ENCODE measurements at places on chromosomes 16 and 17. TPM values are rescaled to one million over a fixed set of nuclear protein-coding genes. Genes with fewer than 3 reads are reported as not detected.
A peak's percentile ranks its signal among the peaks of the same experiment; 100 is the strongest.

- no peak for DNase-seq
Observed at GRCh38 chr17:1229349-1229899, 40.8 kb upstream of the BHLHA9 start.

- DNase-seq = no peak
Observed at GRCh38 chr17:4327606-4328005, 38.9 kb downstream of the UBE2G1 start.

- DNase-seq = no peak
Observed at GRCh38 chr17:50372222-50372757, 694 bp downstream of the MRPL27 start.

GRCh38 chr16:12197812-12198211 is 221.3 kb downstream of the SNX29 start:
- DNase-seq = no peak

- no peak for DNase-seq
Observed at GRCh38 chr16:65837464-65837863, 529.0 kb upstream of the CDH5 start.

DNA sequence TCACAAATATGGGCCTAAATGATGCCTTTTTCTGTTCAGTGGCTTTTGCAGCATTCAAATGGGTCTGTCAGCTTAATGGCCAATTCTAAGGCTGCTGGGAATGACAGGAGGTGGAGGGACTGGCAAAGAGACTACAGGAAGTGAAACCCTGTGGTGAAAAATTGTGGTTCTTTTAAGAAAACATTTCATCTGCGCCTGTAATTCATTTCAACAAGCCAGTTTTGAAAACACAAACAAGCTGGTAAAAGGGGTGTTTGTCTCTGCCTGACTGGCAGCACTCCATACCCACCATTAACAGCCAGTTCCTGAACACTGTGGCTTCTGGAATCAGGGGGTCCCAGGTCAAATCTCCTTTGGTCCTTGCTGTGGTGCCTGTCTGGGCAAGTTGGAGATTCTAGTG is 3.6 kb upstream of the KDM8 start:
- no peak for DNase-seq

DNA sequence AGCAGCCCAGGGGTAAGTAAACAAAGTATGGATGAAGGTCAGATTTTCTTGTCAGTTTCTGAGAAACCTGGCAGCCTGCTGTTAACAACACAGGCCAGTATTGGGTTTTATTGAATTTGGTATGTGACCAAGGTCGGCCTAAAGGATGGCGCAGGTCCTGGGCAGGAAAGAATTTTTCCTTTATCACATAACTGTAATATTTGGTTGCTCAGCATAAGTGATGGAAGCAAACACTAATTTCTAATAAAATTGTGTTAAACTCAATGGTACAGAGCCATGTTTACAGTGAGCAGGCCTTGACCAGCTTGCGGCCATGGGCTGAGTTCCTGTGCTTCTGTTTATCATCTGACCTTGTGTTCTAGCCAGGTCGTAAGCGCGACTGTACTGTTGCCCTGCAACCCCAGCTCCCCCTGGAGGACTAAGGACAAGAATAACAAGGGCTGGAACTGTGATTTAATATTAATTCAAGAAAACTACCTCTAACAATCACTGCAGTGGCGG is 10.5 kb downstream of the POLDIP2 start:
- peak; percentile 83 for DNase-seq

GRCh38 chr17:55285340-55286301 is 20.9 kb downstream of the HLF start:
- peak; percentile 65 for DNase-seq

- DNase-seq = no peak
Observed at GRCh38 chr17:58520843-58521430, 6.5 kb upstream of the MTMR4 start.

DNA sequence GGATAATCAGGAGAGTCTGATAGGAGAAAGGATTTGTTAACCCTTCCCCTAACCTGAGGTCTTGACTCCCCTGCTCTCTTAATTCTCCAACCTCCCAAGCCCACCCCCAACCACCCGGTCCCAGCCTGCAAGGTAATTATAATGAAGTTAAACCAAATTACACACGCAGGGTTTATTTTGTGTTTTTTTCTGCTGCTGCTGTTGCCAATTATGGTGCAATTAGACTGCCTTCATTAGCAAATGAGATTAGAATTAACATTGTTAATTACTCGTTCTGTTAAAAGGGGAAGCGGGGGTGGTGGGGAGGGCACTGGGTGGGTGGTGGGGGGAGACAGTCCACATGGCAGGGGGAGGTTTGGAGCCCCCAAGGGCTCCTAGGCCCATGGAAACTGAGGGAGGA is 128.9 kb downstream of the CCT6B start:
- no peak for DNase-seq

DNA sequence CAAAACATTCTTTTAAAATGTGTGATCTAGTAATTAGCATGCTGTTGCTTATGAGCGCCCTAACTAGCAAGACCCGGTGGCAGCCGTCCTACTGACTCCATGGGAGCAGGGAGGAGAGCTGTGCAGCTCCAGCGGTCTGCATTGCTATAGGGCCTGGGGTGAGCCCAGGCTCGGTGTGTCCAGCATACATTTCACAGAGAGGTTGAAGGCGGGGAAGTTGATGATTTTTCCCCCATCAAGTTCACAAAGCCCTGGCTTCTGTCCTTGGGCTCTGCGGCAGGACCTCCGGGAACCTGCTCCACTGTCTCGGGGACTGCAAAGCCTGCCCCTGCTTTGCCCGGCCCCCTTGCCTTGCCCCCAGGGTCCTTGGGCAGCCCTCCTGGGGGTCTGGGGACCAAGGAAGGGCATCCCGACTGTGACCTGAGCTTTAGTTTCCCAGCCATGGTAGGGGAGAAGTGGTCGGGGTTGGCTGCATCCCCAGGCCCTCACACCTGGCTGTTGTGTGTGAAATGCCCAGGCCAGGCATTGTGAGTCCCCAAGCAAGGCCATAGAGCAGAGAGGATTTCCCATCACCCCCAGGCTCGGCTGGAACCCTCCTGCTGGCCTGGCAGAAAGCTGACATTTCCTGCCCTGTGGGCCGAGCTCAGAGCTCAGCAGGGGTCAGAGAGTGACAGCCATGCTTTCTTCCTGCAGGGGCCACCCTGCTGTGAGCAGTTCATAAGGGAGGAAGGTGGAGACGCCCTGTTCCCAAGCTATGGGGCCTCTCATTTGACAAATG is 24.8 kb downstream of the KCNJ12 start:
- no peak for DNase-seq

DNA sequence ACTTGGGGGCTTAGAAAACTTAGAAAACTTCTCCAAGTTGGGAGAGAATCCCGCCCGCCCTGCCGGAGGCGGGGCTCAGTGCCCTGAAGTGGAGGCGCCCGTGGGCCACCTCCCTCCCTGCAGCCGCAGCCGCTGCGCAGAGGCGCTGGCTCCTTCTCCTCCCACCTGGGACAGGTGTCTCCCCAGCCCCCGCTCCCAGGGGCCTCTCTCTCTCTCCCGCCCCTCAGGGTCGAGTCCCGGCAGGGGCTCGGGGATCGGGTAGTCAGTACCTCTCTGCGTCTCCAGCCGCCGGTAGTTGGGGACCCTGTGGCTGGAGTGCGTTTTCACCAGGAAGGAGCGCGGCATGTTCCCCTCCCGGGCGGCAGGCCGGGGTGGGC is 257 bp downstream of the SNAI3 start:
- peak; percentile 77 for DNase-seq

DNA sequence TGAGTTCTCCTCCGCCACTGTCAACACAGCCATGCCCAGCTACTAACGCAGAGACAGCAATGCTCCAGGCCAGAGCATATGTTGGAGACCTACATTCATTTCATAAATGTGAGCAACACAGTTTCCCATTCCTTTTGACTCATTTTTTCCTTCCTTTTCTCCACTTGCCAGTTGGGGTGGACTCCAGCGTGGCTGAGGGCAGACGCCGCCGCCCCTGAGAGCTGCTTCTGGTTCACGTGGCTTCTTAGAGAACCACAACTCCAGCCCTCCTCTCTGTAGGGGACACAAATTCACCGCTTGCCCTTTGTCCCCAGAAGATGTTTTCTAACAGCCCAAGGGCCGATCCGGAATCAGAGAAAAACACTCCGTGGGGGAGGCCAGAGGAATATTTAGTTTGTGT is 45.8 kb upstream of the ZCCHC14 start:
- DNase-seq = no peak

- DNase-seq = no peak
Observed at GRCh38 chr16:71863995-71864394, 18.2 kb downstream of the ATXN1L start.

DNA sequence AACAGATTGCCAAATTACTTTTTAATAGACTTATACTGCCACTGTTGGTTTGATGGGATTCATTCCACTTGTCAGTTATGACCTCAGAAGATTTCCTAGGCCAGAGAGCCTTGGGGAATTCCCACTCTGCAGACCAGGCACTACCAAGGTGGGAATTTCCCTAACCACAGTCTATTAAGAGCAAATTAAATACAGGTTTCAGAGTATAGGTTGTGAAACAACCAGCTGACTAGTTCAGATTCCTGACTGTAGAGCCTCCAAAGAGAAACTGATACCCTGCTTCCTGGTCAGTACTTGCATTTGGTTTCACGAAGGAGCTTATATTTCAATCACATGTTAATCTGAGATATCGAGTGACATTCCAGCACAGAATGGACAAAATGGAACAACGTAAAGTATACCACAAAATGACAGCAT is 186.5 kb downstream of the STX8 start:
- no peak for DNase-seq

DNA sequence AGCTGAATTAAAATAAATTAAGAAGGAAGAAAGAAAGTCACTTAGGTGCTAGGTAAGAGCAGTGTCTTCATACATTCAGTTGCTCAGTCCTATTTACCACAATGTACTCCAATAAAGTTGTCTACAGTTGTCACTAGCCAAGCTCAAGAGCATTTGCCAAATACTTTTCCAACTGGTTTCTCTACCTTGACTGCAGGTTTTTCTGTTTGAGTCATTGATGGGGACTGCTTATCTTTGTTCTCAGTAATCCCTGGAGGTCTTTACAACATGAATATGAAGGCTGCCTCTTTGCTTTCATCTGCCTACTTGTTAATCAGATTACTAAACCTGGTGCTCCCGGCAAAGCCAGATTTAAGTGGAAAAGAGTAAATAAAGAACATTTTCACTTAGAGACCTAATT is 64.6 kb upstream of the CLEC18B start:
- no peak for DNase-seq

DNA sequence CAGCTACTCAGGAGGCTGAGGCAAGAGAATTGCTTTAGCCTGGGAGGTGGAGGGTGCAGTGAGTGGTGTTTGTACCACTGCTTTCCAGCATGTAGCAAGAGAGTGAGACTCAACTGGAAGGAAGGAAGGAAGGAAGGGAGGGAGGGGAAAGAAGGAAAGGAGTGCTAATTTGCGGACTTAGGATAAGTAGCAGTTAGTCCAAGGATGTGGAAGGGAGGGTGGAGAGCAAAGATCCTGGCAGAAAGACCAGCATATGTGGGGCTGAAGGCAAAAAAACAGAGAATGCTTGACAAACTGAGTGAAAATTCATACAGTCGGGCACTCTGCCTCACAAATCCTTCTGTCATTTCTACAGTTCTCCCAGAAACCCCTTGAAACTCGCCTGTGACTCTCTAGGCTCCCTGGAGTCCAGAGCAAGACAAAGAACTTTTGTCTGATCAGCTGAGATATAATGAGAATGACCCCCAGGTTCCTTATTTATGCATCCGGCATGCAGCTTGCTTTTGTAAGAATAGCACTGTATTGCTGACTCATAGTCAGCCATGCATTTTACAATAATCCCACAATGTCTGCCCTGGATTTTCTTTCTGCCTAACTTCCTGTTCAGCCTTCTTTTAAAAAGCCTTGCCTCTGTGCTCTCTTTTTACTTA is 31.5 kb downstream of the CDK5RAP3 start:
- DNase-seq = no peak

GRCh38 chr17:39761861-39762496 is 24.2 kb downstream of the GRB7 start:
- DNase-seq = no peak

- DNase-seq = no peak
Observed at GRCh38 chr17:80749611-80750010, 205.0 kb downstream of the RPTOR start.

DNA sequence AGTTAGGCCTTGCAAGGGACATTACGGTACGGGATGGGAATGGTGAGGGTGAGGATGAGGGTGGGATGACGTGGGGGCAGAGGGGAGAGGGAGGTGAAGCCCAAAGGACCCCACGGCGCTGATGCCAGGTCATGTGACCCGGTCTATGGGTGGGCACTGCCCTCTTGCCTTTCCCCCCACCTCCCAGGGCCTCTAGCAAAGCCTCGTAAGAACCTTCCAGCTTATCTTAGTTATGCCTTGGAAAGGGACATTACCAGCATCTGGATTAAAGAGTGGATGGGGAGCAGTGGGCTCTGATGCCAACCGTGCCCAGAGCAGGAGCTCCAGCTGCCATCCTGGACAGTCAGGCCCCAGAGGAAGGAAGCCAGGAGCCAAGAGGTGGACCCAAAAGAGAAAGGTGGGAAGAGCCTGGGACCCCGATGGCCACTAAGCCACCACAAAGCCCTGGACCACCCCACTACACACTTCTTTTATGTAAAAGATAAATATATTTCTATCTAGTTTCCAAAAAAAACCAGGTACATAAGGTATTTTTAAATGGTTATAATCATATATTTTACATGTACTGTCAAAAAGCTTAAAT is 40.9 kb downstream of the TK2 start:
- no peak for DNase-seq

MEIOB gene
- not detected for total RNA-seq

TM4SF5 gene
- 0.51 TPM for total RNA-seq

SLFN11 gene
- 3.5 TPM for total RNA-seq

KRTAP4-5 gene
- total RNA-seq = not detected

KRT12 gene
- total RNA-seq = not detected

KRT31 gene
- not detected for total RNA-seq

SMIM36 gene
- not detected for total RNA-seq

ENDOV gene
- 8.7 TPM for total RNA-seq

PARD6A gene
- total RNA-seq = 15.5 TPM

CSF3 gene
- not detected for total RNA-seq

CDRT4 gene
- 10.3 TPM for total RNA-seq

UNK gene
- 18.0 TPM for total RNA-seq

GINS2 gene
- 0.60 TPM for total RNA-seq

CA5A gene
- total RNA-seq = not detected

SP6 gene
- 0.44 TPM for total RNA-seq

Data from pancreas (tissue), 10 donors.